ENCODE measurements at places on chromosomes 6 and 20.

DNA sequence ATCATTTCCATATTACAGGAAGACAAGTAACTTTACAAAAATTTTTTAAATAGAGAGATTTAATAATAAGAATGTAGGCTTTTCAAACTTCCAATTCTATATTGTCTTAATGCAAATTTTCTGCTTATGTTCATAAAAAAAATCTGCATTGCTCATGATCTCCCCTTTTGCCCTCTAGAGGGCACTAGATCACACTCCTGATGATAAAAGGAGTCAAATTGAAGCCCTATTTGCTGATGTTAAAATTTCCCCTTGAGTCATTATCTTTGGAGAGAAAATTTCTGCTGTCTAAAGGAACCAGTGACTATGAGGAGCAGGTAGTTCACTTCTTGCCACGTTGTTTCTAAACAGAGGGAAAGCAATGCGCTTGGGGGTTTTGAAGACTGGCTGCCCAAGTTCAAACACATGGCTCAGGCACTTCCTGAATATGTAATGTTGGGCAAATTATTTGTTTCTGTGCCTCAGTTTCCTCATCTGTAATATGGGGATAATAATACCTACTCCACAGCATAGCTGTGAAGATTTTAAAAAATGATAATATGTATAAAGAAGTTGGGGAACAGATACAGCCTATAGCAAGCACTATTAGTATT lies 874.2 kb downstream of the TFAP2A start:
- DNase-seq: peak; percentile 76

- DNase-seq: peak; percentile 80
Observed at GRCh38 chr6:27866357-27867050, 45.7 kb downstream of the OR2B2 start.

DNA sequence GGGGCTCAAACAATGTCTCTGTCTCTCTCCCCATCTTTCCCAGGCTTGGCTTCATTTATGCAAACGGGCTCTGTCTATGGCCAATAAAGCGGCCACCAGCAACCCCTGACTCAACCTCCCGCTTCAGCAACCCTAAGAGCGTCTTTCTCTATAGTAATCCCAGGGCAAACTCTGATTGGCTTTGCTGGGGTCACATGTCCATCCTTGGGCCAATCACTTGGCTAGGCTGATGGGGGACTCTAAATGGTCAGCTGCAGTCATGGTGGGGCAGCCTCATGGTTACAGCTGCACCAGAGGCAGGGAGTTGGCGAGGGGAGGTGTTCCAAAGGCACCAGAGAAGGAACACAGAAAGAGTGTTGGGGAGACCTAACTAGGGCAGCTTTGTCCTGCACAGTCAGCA lies 68.5 kb upstream of the BLCAP start:
- no peak for DNase-seq

- DNase-seq: no peak
Observed at GRCh38 chr6:71410681-71411080, 122.1 kb downstream of the OGFRL1 start.

- DNase-seq: peak; percentile 4
Observed at GRCh38 chr20:63071541-63072181, 64.9 kb upstream of the BHLHE23 start.

- peak; percentile 28 for DNase-seq
Observed at GRCh38 chr6:89944826-89945407, 50.6 kb downstream of the GJA10 start.

- DNase-seq: no peak
Observed at GRCh38 chr6:35343835-35344550, 1.6 kb downstream of the PPARD start.

- no peak for DNase-seq
Observed at GRCh38 chr20:34525342-34525708, 9.1 kb downstream of the DYNLRB1 start.

DNA sequence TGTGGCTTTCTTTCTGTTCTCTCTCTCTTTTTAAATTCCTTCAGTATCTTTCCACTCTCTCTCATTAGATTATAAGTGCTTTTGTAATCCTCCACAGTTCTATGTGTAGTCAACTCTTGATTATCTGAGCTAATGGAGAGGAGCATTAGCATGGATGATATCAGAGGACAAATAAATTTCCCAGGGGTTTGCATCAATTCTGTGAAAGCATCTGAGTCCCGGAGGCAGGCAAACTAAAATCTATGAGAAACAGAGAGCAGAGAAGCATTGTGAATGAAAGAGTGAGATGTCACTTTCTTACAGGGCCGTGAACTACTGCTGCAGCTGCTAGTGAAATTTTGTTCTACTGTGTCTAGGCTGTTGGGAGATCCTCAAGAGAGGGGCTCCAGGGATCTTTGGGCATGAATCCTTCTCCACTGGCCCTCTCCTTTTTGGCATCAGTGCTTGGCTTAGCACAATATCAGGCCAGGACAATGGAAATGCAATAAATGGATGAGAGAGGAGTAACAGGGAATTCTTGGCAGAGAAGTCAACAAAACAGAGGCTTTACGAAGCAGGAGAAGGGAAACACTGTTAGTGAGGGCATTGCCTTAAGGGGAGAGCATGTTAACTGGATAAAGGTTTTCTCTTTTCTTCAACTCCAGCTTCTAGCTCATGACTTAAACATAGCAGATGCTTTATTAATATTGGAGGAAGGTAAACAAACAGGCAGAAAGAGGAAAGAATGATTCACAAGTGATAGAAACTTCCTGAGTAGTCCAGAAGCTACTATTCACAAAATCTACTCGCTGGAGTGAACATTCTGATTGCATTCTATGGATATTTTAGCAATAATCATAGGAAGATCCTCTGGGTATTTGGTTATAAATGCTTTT lies 847.0 kb upstream of the MAP3K7 start:
- DNase-seq: no peak

GRCh38 chr6:90440586-90441283 lies 144.1 kb upstream of the BACH2 start:
- DNase-seq: no peak

DNA sequence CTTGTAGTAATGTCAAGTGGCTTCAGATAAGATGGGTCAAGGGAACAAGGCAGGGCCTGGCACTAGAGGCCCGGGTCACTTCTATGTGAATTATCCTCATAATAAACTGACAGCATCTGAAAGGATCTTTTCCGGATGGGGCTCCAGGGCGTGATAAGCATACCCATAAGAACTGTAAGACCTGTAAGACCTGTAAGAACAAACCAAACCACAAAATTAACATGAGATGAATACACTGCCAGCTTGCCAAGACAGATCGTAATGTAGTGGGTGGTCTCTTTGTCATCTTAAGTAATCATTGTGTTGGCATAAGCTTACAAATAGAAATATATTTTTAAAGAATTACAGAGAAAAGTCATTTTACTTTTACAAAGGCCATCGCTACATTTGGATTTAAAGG lies 334.9 kb downstream of the RFPL4B start:
- no peak for DNase-seq

GRCh38 chr6:41371461-41371991 lies 36.1 kb downstream of the NCR2 start:
- no peak for DNase-seq

GRCh38 chr6:37985355-37985754 lies 165.8 kb downstream of the ZFAND3 start:
- DNase-seq: no peak

GRCh38 chr20:47061549-47061948 lies 166.9 kb downstream of the EYA2 start:
- DNase-seq: no peak

DNA sequence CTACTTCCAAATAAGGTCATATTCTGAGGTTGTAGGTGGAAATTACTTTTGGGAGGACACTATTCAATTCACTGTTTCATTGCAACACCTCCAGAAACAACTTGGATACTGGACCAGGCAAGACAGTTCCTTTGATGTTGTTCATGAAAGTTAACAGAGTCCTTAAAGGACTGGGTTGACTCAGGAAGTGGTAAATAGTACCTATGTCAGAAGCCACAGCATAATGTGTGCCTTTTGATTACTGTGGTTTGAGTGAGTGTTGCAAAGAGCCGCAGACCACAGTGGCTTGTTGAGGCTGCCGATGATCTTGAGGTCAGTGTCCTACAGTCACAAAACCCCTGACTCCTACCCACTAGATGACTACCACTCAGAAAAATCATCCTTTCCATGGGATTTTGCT lies 10.9 kb downstream of the IL20RA start:
- no peak for DNase-seq

GRCh38 chr6:157536223-157536545 lies 155.2 kb downstream of the ZDHHC14 start:
- no peak for DNase-seq

DNA sequence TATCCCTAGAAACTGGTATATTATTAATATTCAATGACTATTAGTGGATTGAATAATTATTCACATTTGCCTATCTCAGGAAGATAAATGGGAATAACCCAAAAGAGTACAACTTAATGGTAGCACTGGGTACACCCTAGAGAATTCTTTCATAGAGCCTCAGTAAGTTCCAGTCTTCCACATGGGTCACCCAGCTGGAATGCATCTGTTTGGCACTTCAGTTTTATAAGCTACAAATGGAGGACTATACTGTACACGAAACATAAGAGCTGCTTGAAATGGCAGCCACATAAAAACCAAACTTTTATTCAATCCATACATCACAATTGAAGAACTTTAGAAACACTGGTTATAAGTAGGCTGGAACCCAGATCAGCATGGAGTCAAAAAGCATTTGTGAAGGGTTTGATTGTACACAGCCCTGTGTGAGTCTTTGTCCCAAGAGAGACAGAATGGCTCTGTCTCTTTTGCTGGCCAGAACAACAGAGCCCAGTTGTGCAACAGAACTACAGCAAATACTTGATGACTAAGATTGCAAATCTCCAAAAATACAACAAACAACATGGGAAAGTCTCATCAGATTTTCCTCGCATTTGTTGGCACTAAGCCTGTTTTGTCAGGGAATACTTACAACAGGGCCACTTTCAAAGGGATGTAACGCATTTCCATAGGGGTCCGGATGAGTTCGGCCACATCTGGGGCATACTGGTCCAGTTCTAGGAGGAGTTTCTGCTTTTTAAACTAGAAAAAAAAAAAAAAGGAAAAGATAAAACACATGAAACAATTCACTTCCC lies 39.5 kb downstream of the PIGU start:
- DNase-seq: peak; percentile 80

Data from MCF 10A (cell line).